ENCODE measurements at places on chromosomes 4 and X.

DNA sequence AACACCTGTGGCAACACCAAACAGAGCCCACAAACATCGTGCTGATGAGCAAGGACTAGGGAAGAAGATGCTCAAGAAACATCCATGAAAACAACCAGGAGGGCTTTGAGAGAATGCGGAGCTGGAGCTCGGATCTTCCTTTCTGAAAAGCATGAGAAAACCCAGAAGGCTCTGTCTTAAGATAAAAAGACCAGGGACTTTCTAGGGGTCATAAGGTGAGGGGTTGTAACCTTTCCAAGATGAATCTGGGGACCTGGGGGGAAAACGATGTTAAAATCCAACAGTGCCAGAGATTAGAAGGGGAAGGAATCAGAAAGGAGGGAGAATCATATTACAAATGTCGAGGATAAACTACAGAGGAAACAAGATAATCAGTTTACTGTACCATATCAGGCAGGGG, 10.1 kb downstream of the GK2 start:
- DNase-seq: no peak

DNA sequence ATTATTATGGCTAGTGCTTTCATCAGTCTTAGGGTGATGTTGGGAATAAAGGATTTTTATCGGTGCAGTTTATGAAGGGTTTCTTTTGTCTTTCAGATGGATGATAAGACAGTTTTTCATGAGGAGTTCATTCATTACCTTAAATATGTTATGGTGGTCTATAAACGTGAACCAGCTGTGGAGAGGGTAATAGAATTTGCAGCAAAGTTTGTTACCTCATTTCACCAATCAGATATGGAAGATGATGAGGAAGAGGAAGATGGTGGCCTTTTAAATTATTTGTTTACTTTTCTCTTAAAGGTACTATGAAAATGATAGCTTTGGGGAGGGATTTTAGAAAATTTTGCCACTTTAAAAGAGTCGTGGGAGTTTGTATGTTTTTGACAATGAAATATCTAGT, 1.3 kb downstream of the NCAPG start:
- DNase-seq: no peak

DNA sequence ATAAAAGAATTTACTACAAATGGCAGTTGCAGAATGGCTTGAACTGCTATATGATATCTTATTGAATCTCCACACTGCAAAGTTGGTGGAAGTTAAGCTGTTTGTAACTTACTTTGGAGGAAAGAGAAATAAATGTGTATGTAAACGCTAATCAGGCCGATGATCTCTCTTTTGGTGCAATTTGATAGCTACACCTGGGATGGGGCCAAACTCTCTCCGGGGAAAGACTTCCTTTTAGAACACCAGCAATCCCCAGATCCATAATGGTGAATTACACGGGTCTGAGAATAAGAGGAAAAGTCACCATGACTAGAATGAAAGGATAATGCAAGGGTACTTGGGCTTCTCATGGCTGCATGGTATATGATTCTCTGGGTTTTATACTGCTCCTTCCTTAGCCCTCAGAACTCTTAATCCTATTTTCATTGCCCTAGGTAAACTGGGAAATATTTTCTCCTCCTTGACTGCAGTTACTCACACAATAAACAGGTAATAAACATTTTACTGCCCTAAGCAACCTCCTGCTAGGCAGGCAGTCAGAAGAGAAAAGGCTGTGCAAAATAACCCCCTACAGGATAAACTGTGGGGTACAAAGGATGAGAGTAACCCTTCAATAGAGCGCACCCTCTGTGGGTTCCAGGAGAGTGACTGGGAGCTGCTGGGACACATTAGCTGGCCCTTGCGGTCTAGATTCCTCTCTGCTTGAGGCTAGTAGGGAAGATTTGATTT, 109.3 kb downstream of the MGST2 start:
- no peak for DNase-seq

DNA sequence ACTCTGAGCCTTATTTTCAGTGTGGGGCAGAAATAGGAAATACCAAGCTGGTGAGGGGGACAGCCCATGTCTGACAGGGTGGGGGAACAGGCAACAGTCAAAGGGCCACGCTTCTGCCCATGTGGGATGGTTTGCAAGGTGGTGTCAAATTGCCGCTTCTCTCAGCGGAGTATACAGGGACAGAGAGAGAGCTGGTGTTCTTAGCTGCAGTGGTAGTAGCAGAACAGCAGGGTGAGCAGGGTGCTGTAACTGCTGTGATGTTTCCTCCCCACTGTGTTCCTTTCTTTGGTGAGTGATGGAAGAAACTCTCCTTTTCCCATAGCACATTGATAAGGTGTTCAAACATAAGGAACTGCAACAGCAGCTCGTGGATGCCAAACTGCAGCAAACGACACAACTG, 37.9 kb downstream of the RBBP7 start:
- no peak for DNase-seq

DNA sequence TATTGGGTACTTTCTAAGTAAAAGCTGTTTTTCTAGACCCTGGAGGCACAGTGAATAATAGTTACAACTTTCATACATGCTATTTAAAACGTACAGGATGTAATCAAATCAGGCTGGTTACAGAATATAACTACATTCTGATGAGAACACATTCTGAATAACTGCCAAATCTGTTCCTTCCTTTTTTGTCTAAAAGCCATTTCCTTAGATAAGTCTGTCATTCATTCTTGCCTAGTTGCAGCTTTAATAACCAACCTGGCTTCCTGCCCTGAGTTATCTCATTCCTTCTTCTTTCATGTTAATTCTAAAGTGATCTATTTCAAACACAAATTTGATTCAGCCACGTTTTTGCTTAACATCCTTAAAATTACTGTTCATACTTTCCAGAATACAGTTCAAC, 189.7 kb upstream of the ITM2A start:
- no peak for DNase-seq
